ENCODE measurements at places on chromosomes 6 and 20. TPM values are rescaled to one million over a fixed set of nuclear protein-coding genes. Genes with fewer than 3 reads are reported as not detected.

The GRIK2 gene
- polyA plus RNA-seq = 1.3 TPM

The CST3 gene
- polyA plus RNA-seq = 101 TPM

The SYS1 gene
- polyA plus RNA-seq = 14.2 TPM

The CDK19 gene
- polyA plus RNA-seq = 12.7 TPM

The SNAP25 gene
- polyA plus RNA-seq = 3.6 TPM

The PTCRA gene
- polyA plus RNA-seq = not detected

The BANF2 gene
- polyA plus RNA-seq = not detected

The PRDM13 gene
- not detected for polyA plus RNA-seq

The TAGAP gene
- 1.0 TPM for polyA plus RNA-seq

The GTSF1L gene
- not detected for polyA plus RNA-seq

The CTAGE9 gene
- polyA plus RNA-seq = 0.10 TPM

The TRDN gene
- 263 TPM for polyA plus RNA-seq

Data from forelimb muscle (tissue), 1 donor.